Naive thymus-derived CD8-positive, alpha-beta T cell (primary cell): ENCODE measurements at places on chromosomes 4 and X. TPM values are rescaled to one million over a fixed set of nuclear protein-coding genes. Genes with fewer than 3 reads are reported as not detected.

CXCR3 gene
- 10.4 TPM for total RNA-seq

STS gene
- 0.52 TPM for total RNA-seq

POU3F4 gene
- total RNA-seq = not detected

NXF2B gene
- total RNA-seq = not detected

NDP gene
- not detected for total RNA-seq
